Stimulated activated CD4-positive, alpha-beta T cell treated with anti-CD3 and anti-CD28 coated beads, TNF-alpha, amount 100 ng/mL, for 1 hour (primary cell): ENCODE measurements at places on chromosomes 11 and 22.

DNA sequence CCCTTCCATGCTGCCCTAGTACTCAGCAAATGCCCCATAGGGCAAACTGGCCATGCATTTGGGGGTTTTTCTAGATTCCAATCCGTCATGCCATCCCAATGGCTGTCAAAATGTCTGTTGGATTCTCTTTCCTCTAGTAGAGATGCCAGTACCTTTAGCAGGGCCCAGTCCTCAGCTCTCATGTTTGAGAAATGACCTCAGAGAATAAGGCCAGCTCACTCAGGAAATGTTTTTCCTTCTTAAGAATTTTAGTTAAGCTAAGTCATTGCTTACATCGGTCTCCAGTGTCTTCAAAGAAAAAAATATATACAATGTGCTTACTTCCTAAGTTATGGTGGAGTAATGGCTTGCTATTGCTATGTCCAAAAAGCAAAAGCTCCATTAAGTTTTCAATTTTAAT, 14.1 kb upstream of the ALKBH3 start:
- no peak for DNase-seq

DNA sequence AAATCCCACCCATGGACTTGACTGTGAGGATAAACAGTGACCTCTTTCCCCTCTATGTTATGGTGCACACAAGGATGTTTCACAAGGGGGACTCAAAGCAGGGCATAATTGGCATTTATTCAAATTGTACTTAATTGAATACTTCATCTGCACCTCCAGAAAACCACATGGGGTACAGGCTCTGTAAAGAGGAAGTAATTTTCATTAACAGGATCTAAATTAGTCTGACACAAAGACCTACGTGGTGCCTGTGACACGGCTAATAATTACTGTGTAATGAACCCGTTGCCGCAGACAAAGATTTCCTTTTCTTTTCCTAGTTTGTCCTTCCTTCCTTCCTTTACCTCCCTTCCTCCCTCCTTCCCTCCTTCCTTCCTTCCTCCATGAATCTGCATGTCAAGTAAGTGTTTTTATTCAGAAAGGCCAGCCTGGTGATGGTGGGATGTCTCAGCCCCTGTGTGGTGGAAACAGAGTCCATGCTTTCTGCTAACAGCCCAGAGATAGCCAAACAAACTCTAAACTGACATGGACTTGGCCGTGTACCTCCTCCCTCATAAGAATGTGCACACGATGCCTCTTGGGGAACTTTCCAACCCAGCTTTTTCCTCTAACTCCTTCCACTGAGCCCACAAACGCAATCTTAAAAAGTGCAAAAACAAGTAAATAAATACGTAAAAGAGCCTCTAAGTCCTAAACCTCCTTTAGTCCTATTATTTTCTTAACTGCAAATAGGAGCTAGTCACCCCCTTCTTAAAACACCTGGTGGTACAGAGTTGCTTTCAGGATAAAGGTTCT, 118.8 kb downstream of the INSC start:
- DNase-seq = no peak

GRCh38 chr22:47100646-47101200, 338.3 kb downstream of the TBC1D22A start:
- DNase-seq = no peak

- DNase-seq = no peak
Measured at GRCh38 chr11:128506999-128507611, 80.3 kb downstream of the ETS1 start.

GRCh38 chr22:19832476-19833108, 22.1 kb downstream of the GNB1L start:
- DNase-seq = no peak

- no peak for DNase-seq
Measured at GRCh38 chr11:124832571-124832970, 32.4 kb upstream of the MSANTD2 start.
